ENCODE measurements at places on chromosomes 3 and 15. TPM values are rescaled to one million over a fixed set of nuclear protein-coding genes. Genes with fewer than 3 reads are reported as not detected.

- no peak for DNase-seq
Observed at GRCh38 chr3:4021162-4021561, 221.9 kb downstream of the LRRN1 start.

- no peak for DNase-seq
Observed at GRCh38 chr15:34223904-34224596, 766 bp upstream of the EMC4 start.

- no peak for DNase-seq
Observed at GRCh38 chr3:99783011-99783573, 34.6 kb upstream of the CMSS1 start.

PPARG gene
- total RNA-seq, result 0.66 TPM

- DNase-seq, result no peak
Observed at GRCh38 chr3:38125305-38126120, 11.4 kb downstream of the ACAA1 start.

DNA sequence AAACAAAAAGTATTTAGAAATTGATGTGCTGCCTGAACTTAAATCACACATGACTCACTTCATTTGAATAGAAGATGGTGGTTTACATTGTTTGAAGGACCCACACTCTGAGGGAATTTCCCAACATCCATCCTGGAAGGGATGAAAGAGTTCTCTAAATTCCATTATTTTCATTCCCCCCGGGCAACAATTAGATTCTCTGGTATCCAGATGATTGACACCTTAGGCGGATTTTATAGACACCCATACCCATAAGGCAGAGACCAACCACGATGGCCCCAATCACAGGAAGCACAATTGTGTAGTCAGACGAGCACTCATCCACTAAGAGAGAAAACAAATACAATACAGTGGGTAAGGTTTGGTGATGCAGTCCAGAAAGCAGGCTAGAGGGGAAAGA is 24.6 kb upstream of the MCCC1 start:
- no peak for DNase-seq

TMEM158 gene
- 0.13 TPM for total RNA-seq

PIK3CB gene
- 17.6 TPM for total RNA-seq
